ENCODE measurements at places on chromosomes 1 and 21.

- no peak for DNase-seq
Observed at GRCh38 chr1:222918801-222919477, 104.1 kb downstream of the DISP1 start.

DNA sequence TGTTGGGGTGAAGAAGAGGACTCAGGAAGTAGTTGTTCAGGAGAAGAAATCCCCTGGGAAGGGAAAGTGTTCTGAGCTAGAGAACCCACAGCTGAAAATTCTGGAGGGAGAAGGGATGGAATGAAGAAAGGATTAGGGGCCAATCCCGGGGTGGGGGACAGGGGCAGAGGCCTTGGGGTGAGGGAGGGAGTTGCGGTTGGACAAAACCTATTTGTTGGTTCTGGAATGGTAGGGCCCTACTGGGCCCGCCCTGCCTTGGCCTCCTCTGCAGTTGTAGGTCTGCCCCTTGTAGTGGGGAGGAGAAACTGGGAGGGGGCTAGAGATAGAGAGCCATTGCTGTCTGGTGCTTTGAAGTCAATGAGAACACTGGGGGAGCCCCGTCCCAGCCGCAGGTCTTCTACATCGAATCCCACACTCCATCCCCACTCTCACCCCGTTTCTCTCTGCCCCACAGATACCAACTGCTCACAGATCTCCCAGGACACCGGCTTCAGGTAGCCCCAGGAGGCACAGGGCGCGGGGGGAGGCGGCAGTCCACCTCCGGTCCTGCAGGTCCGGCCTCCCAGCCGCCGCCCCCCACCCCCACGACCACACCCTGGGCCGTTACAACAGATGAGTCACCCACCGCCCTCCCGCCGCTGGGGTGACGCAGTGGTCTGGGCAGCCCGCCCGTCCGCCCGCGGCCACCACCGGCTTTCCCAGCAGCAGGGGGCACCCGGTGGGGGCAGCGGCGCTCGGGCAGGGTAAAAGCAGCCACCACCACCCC is 1.1 kb downstream of the TAGLN2 start:
- no peak for DNase-seq

DNA sequence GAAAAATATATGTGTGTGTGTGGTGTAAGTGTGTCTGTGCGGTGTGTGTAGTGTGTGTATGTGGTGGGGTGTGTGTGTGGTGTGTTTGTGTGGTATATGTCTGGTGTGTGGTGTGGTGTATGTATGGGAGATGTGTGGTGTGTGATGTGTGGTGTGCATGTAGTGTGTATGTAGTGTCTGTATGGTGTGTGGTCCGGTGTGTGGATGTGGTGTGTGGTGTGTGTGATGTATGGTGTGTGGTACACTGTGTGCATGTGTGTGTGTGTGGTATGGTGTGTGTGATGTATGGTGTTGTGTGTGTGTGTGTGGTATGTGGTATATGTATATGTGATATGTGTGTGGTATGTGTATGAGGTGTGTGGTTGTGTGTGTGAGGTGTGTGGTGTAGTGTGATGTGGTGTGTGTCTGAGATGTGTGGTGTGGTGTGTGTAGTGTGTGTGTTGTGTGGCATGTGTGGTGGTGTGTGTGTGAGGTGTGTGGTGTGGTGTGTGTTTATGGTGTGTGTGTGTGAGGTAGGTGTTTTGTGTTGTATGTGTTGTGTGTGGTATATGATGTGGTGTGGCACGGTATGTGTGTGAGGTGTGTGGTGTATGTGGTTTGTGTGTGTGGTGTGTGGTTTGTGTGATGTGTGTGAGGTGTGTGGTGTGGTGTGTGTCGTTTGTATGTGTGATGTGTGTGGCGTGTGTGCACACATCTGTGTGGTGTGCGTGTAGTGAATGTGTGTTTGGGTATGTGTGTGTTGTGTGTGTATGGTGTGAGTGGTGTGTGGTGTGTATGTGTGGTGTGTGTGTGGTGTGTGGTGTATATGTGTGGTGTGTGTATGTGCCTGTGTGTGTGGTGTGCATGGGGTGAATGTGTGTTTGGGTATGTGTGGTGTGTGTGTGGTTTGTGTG is 35.3 kb upstream of the ABCG1 start:
- DNase-seq: no peak

DNA sequence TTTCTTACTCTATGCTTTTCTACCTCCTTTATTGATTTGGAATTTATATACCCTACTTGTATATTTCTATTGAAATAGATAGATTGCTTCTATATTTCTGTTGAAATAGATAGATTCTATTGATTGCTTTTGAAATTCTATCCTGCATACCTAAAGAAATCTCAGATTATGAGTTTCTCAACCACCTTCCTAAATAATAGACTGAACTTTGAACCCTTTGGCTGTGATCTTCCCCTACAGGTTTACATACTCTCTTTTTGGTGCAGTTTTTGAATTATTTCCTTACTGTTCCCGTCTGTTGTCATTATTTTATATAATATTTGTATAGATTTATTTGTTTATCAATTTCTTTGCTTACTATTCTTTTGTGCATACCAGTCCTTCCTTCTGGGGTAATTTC is 20.4 kb upstream of the CSF3R start:
- no peak for DNase-seq

DNA sequence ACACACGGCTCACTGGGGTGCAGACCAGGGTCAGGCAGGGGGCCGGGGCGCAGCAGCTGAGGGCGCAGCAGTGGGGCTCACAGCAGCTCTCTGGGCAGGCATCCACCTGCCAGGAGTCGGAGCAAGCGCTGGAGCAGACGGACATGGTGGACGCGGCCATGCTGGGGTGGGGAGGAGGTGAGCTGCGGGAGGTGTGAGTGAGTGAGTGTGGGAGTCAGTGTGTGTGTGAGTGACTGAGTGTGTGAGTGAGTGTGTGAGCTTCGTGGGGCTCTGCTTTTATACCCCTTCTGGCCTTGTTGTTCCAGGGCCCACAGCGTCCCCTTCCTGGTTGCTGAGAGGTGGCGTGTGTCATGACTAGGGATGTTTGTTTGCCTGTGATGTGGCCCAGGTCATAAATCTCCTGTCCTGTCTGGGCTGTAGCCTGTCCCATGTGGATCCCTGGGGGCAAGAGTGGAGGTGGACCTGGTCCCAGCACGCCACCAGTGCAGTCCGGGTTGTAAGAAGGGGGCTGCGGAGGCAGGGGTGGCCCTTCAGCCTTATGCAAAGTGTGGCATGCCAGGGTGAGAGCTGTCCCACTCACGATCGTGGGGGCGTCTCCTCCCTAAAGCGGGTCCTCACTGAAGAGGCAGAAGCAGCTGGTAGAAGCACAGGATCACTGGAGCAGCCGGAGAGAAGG is at the start of gene KRTAP10-1:
Gene KRTAP10-1 (minus strand): TSS at position 205 of the 676 bp plus-strand sequence. CDS start 45 bp downstream, at position 160.
- DNase-seq: no peak

DNA sequence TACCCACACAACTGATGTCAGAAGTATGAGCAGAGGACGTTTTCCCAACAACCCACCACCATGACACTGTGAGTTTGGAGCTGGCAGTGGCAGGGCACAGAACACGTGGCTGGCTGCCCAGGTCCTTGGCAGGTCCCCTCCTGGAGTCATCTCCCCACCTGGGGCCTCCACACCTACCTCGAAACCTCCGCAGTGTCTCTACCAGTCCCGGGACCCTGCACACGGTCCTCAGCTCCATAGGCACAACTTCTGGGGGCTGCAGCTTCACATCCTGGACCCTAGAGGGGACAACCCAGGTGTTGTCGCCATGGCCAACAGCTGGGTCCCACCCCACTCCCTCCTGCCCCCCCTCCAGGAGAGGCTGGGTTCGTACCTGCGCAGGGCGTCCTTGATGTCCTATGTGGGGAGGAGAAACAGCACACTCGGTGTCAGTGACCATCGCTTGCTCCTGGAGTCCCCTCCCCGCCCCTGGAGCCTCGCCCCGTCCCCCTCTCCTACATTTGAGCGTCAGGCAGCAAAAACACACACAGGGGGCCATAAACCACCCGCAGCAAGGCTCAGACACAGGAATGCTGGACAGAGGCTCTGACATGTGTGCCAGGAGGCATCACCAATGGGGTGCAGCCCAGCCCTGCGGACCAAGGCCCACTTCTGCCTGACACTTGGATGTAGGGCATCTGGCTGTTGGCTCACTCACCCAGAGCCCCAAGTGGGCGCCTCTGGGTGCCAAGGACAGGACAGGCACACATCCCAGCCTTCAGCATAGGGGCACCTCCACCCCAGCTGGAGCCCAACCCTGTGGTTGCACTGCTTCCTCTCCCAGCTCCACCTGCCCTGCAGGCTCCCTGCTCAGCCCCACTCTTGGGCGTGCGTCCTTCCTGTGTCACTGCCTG is 9.6 kb downstream of the TRIM11 start:
- no peak for DNase-seq

GRCh38 chr1:164636757-164637156 is 77.8 kb downstream of the PBX1 start:
- no peak for DNase-seq

DNA sequence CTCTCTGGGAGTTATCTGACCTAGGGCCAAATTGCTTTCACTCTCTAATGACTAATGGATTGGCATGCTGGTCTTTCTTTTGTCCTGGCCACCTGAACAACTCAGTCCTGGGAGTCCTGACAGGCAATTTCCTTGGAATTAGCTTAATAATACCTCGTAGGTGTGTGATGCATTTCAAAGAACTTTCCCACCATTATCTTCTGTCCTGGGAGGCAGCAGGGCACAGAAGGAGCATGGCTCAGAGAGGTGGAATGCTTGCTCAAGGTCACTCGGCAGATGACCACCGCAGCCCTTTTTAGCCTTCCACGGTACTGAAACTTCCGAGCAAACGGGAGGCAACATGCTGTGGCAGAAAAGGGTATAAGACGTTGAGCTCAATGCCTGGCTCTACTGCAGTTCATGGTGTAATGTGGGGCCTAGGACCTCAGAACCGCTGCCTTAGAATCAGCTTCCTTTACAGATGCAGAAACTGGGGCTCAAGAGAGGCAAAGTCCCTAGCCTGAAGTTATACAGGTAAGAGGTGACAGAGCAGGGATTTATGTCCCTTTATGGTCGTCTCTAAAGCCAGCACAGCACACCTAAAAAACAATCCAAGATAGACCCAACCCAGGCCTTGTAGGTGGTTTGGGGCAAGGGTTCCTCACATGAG is 3.2 kb downstream of the ID3 start:
- no peak for DNase-seq

GRCh38 chr21:43593078-43593477 is 66.2 kb downstream of the HSF2BP start:
- DNase-seq: no peak

- DNase-seq: no peak
Observed at GRCh38 chr21:32335601-32336575, 37.2 kb downstream of the MRAP start.

GRCh38 chr1:110210604-110211495 is 736 bp downstream of the KCNC4 start:
- peak; percentile 34 for DNase-seq

DNA sequence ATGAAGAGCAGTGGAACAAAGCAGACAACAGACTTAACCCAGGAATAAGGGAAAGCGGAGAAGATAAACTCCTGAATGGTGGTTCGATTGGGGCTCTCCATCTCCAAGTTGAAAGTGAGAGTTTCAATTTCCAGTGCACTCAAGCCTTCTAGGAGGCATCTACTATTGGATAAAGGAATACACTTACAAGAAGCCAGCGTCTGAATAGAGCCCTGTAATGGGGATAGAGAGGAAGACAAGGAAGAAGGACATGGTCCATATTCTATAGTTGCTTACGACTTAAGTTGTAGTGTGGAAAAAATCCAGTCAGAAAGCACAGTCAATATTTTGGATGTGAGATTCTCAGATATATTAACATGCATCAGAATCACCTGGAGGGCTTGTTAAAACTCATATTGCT is at the start of gene OR6K2:
Gene OR6K2 (minus strand): TSS at position 101 of the 400 bp plus-strand sequence. CDS start 0 bp downstream, at position 101.
- no peak for DNase-seq

DNA sequence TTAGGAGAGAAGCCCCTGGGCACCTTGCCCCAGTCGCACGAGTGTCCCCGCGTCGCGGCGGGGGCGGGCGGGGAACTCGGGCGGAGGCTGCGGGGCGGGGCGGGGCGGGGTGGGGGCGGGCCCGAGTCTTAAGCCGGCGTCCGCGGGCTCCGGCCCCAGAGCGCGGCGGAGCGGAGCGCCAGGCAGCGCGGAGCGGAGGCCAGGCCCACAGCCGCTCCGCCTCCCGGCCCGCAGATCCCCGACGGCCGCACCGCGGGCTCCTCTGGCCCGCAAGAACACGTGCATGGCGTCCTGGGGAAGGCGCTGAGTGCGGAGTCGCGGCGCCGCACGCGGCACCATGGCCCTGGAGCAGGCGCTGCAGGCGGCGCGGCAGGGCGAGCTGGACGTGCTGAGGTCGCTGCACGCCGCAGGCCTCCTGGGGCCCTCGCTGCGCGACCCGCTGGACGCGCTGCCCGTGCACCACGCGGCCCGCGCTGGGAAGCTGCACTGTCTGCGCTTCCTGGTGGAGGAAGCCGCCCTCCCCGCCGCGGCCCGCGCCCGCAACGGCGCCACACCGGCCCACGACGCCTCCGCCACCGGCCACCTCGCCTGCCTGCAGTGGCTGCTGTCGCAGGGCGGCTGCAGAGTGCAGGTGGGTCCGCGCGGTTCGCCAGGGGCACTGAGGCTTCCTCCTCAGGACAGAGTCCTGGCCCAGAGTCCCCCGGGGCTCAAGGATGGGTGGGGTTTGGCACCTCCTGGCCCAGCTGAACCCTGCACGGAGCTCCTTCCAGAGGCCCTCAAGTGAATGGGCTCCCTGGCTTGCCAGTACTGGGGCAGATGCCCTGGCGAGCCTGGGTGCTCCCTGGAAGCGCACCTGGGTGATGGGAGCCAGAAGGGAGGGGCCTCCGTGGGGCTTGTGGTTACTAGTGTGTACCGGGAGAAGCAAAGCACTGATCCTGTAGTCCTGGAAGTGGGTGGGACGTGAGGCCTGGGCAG is at the start of gene ESPN:
Gene ESPN (plus strand): TSS at position 158 of the 975 bp plus-strand sequence. CDS start 180 bp downstream, at position 338.
- no peak for DNase-seq

- DNase-seq: no peak
Observed at GRCh38 chr1:170604065-170604464, 59.9 kb upstream of the PRRX1 start.

DNA sequence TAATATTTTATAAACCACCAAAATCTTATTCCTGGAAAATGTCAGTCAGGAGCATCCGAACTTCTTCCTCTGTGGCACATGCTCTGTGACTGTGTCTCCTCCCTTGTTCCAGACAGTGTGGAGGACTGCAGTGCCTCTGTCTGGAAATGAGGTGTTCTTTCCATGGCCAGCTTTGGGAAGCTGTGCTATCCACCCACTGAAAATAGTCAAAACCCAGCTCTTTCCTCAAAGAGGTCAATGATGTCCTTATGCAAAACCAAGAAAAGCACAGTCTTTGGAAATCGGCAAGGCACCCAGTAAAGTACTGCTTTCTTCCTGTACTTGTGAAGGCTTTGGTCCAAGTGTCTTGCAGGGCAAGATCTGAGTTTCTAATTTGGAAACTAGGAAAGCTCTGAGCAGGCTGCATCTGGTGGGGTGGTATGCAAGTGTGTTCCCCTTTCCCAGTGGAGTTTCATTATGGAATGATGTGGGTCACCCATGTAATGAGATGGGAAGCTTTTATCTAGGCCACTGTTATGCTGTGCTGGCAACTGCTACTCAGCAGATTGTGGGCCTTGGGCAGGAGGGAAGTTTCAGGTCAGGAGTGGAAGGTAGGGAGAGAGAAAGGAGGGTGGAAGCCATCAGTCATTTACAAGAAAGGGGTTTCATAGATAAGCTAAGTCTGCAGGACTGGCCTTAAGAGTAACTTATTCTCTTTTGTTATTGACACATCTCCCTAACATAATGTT is 6.0 kb downstream of the KIAA0040 start:
- DNase-seq: no peak

GRCh38 chr1:71089536-71090270 is 8.9 kb upstream of the ZRANB2 start:
- no peak for DNase-seq

GRCh38 chr1:13443335-13443979 is 33.2 kb downstream of the PRAMEF20 start:
- DNase-seq: no peak
